HTR-8/SVneo (cell line): ENCODE measurements at places on chromosomes 11 and 22.

DNA sequence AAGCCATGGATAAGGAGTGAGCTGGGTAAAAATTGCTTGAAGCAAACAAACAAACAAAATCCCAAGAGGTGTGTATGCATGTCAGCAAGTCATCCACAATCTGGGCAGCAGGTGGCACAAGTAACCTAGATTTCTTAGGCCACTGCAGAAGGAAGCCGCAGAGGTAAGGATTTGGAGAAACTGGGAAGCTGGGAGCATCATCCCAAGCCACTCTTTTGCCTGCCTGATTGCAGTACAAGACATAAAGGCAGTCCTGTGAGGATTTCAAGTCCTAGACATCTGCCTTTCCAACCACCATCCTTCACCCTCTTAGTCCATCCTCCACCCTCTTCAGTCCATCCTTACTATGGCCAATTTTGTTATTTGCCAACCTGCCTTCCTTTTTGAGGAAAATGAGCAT lies 67.2 kb upstream of the BMAL1 start:
- peak; percentile 52 for DNase-seq

- DNase-seq = no peak
Measured at GRCh38 chr11:114315749-114316368, 19.7 kb downstream of the NNMT start.

DNA sequence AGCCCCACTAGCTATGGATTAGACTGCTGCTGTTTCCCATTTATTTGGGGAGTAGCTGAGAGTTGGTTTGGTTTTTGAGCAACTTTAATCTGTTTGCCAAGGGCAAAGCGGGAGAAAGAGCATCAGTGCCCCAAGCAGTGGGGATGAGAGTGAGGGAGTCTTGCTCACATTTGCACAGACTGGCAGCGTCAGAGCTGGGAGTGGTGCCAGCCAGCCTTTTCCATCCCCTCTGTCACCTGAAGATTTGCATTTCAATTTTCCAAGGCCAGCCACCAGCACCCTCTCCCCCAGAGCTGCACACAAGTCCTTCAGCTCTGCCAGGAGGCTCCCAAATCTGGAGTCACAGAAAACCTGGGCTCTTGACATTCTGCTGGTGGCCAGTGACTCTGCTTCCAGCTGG lies 21.0 kb upstream of the UVRAG start:
- DNase-seq = no peak

DNA sequence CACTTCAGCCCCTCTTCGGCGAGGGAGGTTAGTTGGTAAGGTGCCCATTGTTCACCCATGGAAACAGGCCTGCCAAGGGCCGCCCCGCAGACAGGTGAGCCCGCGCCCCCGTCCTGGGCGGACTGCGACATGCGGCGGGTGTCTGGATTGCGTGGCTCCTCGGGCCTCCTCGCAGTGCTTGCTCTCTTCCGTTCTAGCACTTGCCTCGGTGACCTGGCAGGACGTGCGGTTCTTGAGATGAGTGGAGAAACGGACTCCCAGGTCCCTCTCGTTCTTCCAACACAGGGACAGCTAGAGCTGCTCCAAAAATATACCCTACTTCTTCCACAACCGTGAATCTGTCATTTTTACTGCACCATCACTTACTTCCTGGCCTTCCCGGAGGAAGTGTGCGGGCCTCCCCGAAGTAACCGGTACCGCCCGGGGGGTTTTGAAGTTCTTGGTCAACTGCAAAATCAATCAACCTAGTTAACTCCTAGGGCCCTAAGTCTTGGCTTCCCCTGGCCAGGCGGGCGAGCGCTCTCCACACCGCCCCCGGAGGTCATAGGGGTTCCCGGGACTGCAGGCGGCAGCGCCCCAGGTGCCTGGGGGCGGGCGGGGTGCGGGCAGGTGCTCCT lies 745 bp upstream of the ZBTB44 start:
- no peak for DNase-seq

GRCh38 chr11:22199243-22199642 lies 6.4 kb downstream of the ANO5 start:
- DNase-seq = no peak

DNA sequence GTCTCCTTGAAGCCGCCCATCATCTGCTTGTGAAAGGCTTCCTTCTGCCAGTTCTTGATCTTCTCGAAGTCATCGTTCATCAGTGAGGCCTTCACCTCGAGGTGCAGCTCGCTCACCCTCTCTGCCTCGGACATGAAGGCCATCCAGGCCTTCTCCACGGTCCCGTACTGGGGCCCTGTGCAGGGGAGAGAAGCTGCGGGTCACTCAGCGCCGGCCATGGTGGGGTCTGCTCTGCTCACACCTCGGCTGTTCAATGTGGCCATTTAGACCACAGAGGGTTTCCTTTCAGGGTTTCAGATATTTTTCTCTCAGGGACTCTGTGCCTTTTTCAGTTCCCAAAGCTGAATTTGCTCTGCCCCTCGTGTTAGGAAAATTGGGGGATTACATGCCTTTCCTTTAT lies 33.9 kb upstream of the ARFGAP3 start:
- no peak for DNase-seq

DNA sequence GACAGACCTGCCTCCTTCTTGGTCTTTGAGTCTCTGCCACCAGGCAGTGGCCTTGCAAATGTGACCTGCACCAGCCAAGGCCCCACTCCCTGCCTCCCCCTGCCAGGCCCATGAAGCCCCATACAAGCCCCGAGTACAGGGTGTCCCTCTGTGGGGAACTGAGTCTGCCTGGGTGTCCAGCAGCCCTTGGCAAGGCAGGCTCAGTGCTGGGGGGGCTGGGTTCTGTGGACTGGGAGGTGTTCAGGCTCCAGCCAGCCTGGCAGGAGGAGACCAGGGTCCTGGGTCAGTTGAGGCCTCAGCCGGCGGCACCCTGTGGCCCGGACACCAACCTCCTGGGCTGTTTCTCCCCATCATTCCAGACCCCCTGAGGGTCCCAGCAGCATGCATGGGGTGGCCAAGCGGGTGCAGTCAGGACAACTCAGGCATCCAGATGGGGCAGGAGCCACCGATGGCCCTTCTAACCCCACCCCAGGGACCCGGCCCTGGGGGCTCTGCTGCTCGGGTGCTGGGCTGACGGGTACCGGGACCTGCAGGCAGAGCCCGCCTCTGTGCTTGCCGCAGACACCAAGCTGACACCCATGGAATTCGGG lies 5.7 kb downstream of the MUC5AC start:
- DNase-seq = no peak

DNA sequence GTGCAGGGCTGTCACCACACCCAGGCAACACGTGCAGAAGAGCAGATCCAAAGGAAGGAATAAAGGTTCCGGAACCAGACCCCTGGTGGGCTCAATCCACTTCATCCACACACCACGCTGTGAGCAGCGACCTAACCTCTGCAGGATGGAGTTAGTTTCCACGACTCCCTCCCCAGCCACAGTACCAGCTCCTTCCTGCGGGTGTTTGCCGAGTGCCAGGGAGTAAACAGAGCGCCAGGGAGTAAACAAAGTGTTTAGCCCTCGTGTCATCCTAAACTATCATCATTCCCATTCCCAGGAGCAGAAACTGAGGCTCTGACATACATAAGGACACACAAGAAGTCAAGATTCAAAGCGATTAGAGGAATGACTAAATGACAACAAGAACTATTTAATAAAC lies 261.3 kb downstream of the MN1 start:
- no peak for DNase-seq

DNA sequence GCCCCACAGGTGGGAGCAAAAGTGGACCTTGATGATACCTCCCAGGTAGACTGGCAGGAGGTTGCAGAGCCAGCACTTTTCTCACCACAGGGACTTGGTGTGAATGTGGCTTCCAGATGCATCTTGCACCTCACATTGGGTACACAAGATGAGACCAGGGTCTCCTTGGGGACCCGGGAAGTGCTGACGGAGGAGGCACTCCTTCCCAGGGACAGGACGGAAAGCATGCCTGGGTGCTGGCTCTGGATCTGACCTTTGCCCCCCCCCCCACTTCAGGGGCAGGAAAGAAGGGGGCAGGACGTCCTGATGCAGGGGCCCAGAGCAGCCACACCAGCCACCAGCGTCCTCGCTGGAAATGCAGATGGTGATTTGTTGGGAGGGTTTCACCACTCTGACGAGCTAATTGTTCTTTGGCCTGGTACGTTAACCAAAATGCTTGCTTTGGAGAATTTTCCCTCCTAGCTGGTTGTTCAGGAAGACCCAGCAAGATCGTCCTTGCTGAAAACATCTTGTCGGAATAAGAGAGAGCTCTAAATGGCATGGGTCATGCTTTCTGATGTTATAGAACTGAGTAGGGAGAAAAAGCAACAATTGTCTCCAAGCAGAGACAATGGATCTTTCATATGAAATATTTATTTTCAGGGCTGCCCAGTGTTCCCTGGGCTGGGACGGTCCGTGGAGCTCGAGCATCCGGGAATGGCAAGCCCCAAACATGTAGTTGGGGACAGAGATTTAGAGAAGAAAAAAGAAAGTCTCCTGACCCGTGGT lies 74.4 kb upstream of the PPARA start:
- no peak for DNase-seq

GRCh38 chr11:85052636-85053035 lies 574.5 kb downstream of the DLG2 start:
- DNase-seq = no peak

DNA sequence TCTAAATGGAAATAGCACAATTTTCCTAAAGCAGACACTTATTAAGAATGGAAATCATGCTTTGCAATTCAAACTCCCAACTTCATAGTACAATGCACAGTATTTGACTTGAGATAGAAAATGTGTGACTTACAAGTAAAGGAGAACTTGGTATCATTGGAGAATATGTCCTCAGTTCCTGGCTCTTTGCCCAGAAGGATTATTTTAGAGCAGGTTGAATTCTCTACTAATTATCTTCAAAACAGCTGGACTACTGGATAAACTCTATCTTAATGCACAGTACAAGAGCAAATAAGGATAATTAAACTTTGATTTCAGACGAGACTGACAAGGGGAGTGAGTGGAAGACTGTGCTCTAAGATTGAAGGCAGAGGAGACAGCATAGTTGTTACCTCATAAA lies 839.4 kb downstream of the OPCML start:
- DNase-seq = no peak

DNA sequence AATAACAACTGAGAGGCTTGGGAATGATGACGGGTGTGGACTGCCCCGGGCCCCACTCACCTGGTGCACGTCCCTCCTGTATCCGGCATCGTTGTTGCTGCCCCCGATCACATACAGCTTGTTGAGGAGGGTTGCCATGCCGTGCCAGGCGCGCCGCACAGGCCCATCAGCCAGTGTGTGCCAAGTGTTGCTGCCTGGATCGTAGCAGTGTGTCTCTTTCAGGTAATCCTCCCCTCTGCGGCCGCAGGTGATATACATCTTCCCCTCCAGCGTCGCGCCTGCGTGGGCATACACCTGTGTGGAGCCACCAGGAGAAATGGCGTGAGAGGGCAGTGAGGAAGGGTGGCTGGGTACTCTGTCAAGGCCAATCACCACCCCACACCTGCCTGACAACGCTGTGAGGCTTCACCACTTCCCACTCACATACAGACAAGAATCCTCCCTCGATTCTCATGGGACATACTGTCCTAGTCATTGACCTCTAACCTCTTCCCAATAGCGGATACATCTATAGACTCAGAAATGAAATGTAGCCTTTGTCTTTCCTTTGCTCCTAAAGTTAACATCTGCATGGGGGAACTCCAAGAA lies 8.9 kb upstream of the SCARF2 start:
- no peak for DNase-seq

DNA sequence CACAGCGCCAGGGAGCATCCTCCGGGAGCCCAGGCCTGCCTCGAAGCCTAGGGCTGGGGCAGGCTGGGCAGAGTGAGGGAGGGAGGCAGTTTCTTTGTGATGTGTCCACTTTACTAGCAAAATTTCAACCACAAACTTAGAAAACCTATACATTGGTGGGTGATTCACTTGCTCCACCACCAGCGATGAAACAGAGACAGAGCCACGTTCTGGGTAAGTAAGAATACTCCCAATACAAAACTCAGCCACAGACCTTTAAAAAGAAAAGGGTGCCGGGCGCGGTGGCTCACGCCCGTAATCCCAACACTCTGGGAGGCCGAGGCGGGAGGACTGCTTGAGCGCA lies 22.3 kb downstream of the CDKN1C start:
- no peak for DNase-seq

- no peak for DNase-seq
Measured at GRCh38 chr22:22556995-22557925, 1.8 kb downstream of the PRAME start.

DNA sequence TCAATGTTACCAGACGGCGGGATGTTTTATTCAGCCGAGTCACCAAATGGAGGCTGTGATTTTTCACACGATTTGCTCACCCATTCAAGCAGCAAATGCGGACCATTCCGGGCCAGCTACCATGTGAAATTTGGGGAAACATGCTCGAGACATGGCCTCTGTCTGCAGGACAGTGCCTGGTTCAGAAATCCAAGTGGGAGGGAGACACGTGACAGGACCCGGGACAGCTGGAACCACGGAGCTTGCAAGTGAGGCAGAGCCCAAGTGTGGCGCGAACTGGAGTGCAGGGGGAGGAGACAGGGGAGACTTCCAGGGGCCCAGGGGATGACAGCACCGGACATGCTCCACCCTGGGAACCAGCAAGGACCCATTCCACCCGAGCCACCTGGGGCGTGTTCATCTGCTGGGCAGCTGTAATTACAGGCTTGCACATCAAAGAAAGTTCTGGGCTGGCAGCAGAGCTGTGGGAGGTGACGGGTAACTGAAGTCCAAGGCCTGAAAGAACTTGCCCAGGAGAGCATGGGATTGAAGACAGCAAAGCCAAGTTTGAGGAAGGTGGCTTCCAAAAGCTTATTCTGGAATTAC lies 16.5 kb downstream of the CERK start:
- no peak for DNase-seq

GRCh38 chr22:28788601-28789000 lies 11.8 kb downstream of the XBP1 start:
- no peak for DNase-seq

DNA sequence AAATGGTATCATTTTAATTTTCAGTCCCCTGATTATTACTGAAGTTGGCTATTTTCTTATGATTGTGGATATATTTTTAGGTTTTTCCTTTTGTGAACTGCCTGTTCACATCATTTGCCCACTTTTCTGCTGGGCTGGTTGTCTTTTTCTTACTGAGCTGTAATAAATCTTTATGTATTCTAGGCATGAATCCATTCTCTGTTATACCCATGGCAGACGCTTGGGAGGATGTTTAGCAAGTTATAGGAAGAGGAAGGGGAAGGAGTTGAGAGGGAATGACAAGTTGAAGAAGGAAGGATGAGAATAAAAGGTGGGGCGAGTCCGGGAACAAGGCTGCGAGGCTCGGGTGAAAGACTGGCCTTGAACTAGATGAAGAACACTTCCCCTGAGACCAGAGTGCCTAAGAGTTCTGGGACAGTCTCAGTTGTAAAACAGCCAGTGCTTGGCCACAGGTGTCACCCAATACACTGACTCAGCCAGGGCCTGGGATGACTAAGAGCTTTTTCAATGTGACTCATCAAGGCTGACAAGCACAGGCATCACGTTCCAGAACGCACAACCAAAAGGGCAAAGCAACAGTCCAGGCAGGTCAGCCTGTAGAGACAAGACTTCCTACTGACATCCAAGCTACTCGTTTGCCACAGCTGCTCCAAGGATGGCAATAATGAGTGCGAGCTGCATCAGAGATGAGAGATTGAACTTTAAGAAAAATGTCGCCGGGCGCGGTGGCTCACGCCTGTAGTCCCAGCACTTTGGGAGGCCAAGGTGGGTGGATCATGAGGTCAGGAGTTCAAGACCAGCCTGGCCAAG lies 35.2 kb downstream of the LRFN4 start:
- peak; percentile 86 for DNase-seq
